GM12891 (cell line): ENCODE measurements at places on chromosomes 7 and 10.

- DNase-seq = no peak
These were observed 1.4 kb downstream of the SFR1 start for GRCh38 chr10:104123397-104123796.

DNA sequence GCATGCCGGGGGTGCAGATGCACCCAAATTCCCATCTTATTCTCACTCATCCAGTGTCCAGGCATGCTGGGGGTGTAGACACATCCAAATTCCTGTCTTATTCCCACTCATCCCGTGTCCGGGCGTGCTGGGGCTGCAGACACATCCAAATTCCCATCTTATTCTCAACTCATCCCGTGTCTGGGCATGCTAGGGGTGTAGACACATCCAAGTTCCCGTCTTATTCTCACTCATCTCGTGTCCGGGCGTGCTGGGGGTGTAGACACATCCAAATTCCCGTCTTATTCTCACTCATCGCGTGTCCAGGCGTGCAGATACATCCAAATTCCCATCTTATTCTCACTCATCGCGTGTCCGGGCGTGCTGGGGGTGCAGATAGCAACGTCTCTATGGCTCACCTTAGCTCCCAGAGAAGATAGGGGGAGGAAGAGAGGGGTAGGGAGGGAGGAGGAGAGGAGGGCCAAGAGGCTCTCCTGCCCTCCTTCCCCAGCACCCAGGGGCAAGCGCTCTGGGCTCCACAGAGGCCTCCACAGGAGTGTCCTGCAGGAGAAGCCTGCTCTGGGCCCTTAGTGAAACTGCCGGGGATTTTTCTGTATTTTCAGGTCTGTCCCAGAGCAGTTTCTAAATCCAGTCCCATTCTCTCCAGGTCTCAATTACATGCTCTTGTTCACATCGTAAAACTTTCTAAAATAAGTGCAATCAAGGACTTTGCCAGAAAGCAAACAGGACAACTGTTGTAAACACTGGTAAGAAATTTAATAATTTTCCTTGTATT is 210.8 kb downstream of the DIP2C start:
- no peak for DNase-seq

GRCh38 chr7:41592236-41592635 is 110.7 kb downstream of the INHBA start:
- no peak for DNase-seq

DNA sequence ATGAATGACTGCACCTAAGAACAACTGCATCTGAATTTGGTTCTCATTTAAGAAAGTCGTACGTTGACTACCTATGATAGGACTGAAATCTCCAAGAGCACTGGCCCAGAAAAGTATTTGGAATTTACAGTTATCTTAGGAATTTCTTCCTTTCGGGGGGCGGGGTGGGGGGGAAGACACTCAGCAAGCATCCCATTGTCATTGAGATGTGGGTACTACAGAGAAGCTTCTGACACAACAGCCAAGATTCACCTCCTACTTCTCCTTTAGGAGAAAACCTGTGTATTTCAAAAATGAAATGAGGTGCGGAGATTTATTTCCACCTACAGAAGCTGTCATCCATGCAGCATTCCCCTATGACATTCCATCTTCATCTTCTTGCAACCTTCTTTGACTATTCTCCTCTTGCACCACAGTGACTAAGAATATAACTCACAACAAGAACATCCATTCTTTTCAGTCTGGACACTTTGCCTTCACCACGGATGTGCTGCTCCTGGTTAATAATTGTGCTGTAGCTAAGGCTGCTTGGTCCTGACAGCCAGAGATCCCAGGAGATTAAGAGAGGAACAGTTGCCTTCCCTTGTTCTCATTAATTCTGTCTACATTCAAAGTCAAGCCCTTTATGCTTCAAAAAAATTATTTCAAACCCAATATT is 98.4 kb upstream of the FRMD4A start:
- DNase-seq = no peak

DNA sequence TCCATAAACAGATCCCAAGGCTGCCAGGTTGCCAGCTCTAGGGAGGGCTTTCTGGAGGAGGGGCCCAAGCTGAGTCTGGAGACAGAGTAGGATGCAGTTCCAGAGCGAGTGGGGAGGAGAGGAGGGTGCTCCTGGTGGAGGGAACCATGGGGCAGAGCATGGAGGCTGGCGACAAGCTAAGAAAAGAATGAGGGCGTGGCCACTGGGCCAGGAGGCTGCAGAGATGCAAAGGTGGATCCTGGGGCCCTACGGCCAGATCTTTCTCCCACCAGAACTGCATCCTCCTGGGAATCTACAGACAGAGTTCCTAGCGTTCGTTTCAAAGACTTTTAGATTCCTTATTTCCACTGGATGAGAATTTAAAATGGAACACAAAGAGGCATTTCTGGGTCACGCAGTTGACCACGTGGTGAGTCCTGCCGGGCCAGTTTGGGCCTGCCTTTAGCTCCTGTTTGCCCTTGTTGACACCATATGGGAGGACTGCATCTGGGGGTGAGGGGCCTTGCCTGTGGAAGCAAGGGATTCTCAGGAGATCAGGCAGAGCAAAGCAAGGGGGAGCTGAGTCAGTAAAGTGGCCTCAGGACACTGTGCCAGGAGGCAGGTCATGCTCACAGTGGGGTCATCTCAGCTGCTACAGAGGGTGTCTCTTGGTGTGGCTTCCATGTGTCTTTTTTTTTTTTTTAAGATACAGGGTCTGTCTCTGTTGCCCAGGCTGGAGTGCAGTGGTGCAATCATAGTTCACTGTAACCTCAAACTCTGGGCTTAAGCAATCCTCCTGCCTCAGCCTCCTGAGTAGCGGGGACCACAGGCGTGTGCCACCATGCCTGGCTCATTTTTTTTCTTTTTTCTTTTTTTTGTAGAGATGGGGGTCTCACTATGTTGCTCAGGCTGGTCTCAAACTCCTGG is 137.8 kb downstream of the SH3PXD2A start:
- DNase-seq = no peak

- DNase-seq = no peak
These were observed 8.4 kb downstream of the SLC26A5 start for GRCh38 chr7:103437623-103438022.

GRCh38 chr7:19114551-19114855 is 2.9 kb downstream of the TWIST1 start:
- DNase-seq = no peak

DNA sequence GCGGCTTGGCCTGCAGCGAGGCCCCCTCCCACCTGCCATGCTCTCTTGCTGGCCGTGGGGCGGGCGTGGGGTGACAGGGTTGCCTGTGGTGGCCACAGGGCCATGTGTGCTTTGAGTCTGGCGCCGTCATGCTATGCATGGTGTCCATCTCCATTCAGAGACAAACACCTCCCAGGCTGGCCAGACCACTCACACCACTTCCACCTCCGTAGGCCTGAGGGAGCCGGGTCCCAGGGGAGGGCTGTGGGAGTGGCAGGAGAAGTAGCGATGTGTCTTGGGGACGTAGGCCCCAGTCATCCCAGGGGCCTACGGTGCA is 65.5 kb downstream of the DNAJB6 start:
- no peak for DNase-seq

DNA sequence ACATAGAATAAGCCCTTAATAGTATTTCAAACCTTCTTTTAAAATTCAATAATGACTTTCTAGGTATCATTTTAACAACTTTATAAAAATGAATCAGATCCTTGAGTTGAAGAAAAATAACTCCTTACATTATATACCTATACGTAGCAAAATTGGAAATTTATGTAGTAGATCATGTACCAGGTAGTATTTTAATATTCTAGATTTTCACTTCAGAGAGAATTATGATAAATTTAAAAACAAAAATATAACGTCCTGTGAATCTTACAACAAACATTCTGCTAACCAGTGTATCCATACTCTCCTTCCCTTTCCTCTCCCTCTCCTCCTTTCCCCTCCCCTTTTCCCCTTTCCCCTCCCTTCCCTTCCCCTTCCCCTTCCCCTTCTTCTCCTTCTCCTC is 6.1 kb upstream of the RAB11FIP2 start:
- no peak for DNase-seq

- no peak for DNase-seq
These were observed 19.2 kb downstream of the SEMA3D start for GRCh38 chr7:85167636-85168035.

DNA sequence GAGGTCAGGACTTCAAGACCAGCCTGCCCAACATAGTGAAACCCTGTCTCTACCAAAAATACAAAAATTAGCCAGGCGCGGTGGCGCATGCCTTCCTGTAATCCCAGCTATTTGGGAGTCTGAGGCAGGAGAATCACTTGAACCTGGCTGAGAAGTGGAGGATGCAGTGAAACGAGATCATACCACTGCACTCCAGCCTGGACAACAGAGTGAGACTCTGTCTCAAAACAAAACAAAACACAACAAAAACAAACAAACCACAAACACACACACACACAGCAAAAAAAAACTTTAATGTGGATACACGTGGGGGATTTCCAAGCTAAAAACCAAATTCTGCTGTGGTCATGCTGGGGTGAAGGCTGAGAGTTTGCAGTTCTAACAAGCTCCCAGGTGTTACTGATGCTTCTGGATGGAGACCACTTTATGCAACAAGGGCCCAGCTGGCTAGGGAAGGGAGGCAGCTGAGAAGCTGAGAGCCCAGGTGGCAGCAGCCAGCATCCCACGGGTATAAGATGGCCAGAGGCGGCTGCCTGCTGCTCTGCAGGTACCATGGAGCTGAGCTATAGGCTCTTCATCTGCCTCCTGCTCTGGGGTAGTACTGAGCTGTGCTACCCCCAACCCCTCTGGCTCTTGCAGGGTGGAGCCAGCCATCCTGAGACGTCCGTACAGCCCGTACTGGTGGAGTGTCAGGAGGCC is at the start of gene ZP3:
TSS of gene ZP3 (plus strand) at position 538 of the 699 bp plus-strand sequence. CDS start at position 553, 15 bp downstream.
- no peak for DNase-seq

DNA sequence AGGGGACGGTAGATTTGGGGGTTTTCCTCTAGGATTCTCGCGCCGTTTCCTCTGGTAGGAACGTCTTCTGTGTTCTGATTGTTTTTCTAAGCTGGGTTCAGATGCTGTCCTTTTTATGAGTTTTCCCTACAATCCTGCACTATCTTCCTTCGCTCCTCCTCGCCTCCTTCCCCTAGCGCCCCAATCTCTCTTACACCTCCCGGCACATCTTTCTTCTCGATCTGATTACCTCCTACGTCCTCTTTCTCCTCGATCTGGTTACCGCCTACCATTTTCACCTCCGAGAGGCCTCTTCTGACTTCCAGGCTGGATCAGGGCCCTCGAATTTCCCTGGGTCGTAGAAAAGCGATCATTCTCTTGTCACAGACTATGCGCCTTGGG is 413 bp downstream of the BUD31 start:
- no peak for DNase-seq

DNA sequence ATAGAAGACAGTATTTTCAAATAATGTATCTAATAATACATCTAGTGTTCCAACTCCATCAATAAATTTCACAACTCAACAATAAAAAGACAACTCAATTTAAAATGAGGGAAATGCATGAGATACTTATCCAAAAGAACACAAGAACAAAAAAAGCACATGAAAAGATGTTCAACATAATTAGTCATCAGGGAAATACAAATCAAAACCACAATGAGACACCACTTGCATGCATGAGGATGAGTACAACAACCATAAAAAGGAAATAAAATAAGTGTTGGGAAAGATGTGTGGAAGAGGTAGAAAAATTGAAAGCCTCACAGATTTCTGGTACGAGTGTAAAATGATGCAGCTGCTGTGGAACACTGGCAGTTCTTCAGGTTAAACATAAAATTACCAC is 111.6 kb upstream of the PTPRZ1 start:
- DNase-seq = no peak

DNA sequence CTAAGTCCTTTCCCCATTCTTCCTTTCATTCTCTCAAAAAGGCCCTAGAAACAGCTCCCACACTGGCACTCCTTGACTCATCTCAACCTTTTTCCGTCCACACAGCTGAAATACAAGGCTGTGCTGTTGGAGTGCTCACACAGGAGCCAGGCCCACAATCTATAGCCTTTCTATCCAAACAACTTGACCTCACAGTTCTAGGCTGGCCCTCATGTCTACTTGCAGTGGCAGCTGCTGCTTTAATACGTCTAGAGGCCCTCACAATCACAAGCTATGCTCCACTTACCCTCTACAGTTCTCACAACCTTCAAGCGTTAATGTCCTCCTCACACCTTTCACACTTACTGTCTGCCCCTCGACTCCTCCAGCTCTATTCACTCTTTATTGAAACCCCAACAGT is 12.0 kb upstream of the LRRC61 start:
- DNase-seq = no peak

DNA sequence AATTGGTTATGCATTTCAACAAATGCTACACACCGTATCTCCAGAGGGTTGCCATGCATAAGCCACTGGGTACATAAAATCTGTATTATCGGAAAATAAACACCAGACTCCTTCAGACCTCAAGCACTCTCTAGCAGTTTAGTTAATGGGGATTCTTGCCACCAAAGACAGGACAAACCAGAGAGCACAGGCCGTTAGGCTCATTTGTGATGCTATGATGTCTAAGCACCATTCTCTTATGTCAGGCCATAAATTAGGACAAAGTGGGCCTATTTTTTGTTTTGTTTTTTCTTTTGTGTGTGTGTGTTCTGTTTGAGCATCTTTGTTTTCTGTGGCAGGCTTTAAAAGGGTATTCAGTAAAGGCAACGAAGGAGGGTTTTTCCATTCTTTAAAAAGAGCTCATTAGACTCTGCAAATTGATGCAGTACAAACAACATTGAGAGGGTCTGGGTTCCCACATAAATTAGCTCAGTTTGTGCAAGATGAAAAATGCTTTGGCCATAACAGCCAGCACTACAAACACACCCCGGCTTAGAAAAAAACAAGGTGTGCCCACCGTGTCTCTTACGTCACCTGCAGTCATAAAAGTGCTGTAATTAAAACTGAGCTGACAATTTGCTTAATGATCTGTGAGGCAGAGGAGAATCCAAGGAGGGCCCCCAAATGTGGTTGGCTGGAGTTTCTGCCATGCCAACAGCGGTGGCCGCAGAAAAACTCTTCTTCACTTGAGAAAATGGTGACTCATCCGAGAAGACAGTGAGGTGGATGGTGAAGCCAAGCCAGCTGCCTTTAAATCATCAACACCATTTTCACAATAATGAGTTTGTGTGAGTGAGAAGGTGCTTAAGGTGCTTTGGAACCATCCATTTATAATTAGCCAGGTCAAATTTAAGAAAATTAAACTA is 297.9 kb downstream of the GATA3 start:
- DNase-seq = no peak

DNA sequence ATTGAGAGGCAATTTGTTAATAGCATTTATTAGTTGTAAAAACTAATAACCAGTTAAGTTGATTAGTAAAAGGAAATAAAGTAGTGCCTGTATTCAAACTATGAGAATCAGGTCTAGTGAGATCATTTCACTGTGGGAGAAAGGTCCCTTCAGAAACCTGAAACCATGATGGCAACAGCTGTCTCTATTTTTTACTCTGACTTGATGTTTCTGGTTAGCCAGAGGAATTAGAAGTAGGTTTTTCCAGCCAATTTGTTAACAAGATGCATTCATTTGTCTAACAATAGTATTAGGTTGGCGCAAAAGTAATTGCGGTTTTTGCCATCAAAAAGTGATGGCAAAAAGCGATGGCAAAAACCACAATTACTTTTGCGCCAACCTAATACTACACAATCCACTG is 272.2 kb upstream of the YAE1 start:
- DNase-seq = no peak
